ENCODE measurements at places on chromosomes 11 and 22. TPM values are rescaled to one million over a fixed set of nuclear protein-coding genes. Genes with fewer than 3 reads are reported as not detected.

Gene MMP7
- total RNA-seq: not detected

Gene PSMA1
- total RNA-seq: 334 TPM

Gene LRP4
- 0.12 TPM for total RNA-seq

Gene MYBPC3
- total RNA-seq: not detected

Gene AIP
- total RNA-seq: 189 TPM

Gene DEFB108B
- total RNA-seq: not detected

DNA sequence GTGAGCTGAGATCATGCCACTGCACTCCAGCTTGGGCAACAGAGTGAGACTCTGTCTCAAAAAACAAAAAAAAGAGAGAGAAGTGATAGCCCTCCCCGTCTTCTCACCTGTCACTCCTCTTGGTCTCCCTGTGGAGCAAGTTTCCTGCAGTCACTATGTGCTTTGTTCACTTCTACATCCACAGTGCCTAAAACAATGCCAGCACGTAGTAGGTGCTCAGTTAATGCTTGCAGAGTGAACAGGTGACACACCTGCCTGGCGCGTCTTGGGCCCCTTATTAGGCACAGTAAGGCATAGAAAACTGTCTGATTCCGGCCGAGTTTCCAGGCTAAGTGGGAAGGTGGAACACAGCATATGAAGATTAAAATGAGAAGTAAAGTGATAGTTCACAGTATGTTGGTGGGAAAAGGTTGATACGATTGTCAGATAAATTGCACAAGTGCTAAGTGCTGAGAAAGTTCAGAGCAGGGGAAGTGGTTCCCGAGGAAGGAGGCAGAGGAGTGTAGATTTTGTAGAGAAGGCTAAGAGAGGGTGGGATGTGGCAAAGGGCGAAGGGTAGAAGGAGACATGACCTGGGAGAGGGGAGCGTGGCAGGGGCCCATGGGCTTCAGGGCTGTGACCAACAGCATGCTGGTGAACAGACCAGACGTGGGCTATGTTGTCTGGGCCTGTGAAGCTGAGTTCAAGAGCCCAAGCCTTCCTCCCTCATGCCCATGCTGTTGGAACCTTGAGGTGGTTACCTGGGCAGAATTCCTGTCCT is 41.9 kb downstream of the BCR start:
- peaks cover 87% of the 10 kb centered on the region for H3K4me1 ChIP-seq
- H3K4me3 ChIP-seq: peak overlapping the region; percentile 3
- peaks cover 6% of the 10 kb centered on the region for H3K36me3 ChIP-seq

DNA sequence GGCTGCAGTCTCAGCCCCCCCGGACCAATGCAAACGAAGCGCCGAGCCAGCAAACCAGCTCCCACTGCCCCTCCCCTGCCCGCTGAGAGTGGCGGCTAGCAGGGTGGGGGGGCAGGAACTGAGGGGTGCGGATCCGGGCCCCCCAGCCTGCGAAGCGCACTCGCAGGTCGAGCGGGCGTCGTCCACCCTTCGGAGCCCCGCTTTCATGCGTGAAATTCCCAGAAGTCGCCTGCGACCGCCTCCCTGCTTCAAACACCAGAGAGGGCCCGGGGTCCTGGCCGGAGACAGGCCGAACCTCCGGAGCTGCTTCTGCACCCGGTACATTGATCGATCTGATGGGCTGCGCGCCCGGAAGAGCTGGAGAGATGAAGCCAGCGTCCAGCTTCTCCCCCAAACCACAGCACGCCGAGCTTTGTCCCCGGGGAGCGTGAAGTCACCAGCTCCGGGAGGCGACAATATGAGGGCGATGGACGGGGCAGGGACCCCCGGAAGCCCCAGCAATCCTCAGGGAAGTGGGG is 646 bp upstream of the PATZ1 start:
- peaks cover 35% of the 10 kb centered on the region for H3K36me3 ChIP-seq
- H3K4me3 ChIP-seq: peak overlapping the region; percentile 93
- H3K4me1 ChIP-seq: peaks cover 33% of the 10 kb centered on the region
- H3K27me3 ChIP-seq: no peaks in the 10 kb centered on the region
- H3K27ac ChIP-seq: peak overlapping the region; percentile 90

GRCh38 chr11:61897387-61898246 is 6.3 kb upstream of the FADS3 start:
- peak; percentile 93 for DNase-seq
- H3K4me3 ChIP-seq: no peak overlapping the region
- H3K27ac ChIP-seq: no peak overlapping the region
- peaks cover 4% of the 10 kb centered on the region for H3K4me1 ChIP-seq
- no peaks in the 10 kb centered on the region for H3K36me3 ChIP-seq

- H3K27me3 ChIP-seq: peaks cover 27% of the 10 kb centered on the region
- no peak overlapping the region for H3K4me3 ChIP-seq
- H3K27ac ChIP-seq: no peak overlapping the region
- peaks cover 4% of the 10 kb centered on the region for H3K4me1 ChIP-seq
- no peaks in the 10 kb centered on the region for H3K36me3 ChIP-seq
Observed at GRCh38 chr22:30826670-30827355, 132.1 kb downstream of the OSBP2 start.

GRCh38 chr11:129881570-129882170 is 13.7 kb downstream of the NFRKB start:
- H3K4me1 ChIP-seq: no peaks in the 10 kb centered on the region
- H3K27me3 ChIP-seq: no peaks in the 10 kb centered on the region
- peaks cover 81% of the 10 kb centered on the region for H3K36me3 ChIP-seq
- DNase-seq: peak; percentile 83
- H3K27ac ChIP-seq: no peak overlapping the region
- H3K4me3 ChIP-seq: no peak overlapping the region

- H3K27ac ChIP-seq: no peak within 1 kb of the TSS
- peaks cover 46% of the 10 kb centered on the region for H3K27me3 ChIP-seq
- H3K36me3 ChIP-seq: no peaks in the 10 kb centered on the region
- H3K4me3 ChIP-seq: peak within 1 kb of the TSS; percentile 42
Observed at GRCh38 chr11:17544181-17544622, at the start of gene USH1C. USH1C (minus strand) TSS chr11:17544416; CDS start chr11:17544307, 109 bp downstream.

DNA sequence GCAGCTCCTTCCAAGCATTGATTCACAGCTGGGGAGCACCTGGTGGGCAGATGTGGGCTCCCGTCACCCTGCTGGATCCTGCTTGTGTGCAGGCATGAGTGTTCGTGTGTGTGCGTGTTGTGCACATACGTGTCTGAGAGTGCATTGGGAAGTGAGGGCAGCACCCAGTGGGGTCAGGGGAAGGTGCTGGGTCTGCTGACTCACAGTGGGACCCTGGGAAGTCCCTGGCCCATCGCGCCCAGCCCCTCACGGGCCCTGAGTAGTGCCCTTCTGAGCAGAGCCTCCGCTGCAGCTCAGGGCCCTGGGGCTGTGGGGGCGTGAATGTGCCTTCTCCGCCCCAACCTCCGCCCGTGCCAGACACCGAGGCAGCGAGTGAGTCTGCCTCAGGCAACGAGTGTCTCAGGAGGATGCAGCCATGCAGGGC is 36.8 kb downstream of the WNT11 start:
- DNase-seq: no peak
- H3K27me3 ChIP-seq: no peaks in the 10 kb centered on the region
- no peaks in the 10 kb centered on the region for H3K4me1 ChIP-seq
- no peak overlapping the region for H3K4me3 ChIP-seq

DNA sequence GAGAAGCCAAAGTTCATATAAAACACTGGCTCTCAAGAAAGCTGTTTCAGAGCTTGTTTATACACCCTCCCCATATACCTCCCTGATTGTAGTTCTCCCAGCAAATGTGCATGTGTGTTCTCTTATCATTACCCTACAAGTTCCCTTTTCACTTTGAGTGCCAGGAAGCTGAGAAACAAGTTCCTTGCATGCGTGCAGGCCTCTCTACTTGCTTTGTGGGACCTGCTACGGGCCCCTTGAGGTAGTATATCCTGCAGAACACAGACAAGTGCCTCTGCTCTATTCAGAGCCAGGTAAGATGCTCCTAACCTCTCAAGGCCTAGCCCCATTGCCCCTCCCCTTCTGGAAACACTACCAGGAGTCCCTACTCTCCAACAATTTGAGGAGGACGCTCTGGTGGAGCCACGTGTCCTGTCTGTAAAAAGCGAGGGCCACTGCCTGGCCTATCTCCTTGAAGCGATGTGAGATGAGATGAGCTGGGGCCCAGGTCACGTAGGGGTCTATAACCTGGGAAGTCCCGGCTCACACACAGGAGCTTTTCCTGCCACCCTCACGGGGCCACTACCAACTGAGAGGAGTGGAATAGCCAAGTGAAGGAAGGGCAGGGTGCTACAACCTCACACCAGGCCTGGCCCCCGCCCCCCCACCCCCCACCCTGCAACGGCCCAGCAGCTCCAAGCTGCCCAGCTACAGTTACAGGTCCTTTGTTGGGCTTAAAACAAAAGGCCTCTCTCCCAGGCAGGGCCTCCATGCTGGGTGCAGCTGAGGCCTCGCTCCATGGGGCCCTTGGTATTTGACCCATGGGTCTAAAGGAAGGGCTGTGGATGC is 2.6 kb upstream of the ATP5MGL start:
- DNase-seq: no peak
- no peaks in the 10 kb centered on the region for H3K36me3 ChIP-seq
- no peak overlapping the region for H3K27ac ChIP-seq

Measured in activated CD4-positive, alpha-beta T cell treated with anti-CD3 and anti-CD28 coated beads, Interleukin-2, amount 10 ng/mL, durations not matched to agents 24 days and 14 days (primary cell).